Substantia nigra (tissue), 51 donors: ENCODE measurements at places on chromosomes 11 and 22.

DNA sequence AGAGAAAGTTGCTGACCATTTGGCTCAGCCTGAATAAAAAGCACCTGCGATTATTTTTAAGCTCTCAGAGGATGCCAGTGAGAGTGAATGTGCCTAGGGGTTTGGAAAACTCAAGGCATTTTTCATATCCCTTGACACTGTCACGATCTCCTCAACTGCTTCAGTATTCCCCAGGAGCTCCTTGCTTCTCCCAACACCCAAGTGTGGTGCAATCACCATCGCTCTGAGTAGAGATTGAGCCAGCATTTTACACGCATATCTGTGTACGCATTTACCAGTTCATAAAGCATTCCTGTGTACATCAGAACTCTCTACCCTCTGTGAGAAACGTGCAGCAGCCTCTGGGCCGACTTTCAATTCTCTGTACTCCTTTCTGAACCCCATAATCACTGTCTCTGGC is 1.3 kb downstream of the SRRD start:
- DNase-seq: no peak

DNA sequence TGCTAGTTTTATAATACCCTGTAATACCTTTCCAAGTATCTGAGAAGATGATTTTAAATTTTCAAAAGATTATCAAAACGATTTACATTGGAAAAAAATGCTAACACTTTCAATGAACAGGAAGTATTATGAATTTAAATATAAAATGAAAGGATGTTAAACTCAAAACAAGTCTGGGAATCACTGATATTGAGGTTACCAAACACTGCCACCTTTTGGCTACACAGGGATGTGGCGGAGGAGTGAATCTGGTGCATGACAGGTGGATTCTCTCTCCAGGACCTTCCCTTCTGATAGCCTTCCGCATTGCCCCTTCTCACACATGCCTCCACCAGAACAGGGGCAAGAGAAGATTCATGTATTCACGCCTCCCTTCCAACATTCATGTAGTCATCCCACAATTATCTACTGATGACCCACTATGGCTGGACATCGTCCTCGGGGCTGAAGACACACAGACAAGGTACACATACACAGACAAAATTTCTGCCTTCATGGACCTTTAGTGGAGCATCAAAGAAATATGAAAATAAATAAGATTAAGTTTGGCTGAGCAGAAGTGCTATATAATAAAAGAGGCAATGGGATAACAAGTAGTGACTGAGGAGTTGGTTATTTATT is 34.7 kb downstream of the ATG16L2 start:
- no peak for DNase-seq

- DNase-seq: no peak
Observed at GRCh38 chr11:64003807-64004589, 17.8 kb downstream of the OTUB1 start.

GRCh38 chr11:94131718-94132115 is 3.1 kb downstream of the PANX1 start:
- DNase-seq: no peak

- no peak for DNase-seq
Observed at GRCh38 chr11:111672949-111673348, 70.7 kb downstream of the SIK2 start.

DNA sequence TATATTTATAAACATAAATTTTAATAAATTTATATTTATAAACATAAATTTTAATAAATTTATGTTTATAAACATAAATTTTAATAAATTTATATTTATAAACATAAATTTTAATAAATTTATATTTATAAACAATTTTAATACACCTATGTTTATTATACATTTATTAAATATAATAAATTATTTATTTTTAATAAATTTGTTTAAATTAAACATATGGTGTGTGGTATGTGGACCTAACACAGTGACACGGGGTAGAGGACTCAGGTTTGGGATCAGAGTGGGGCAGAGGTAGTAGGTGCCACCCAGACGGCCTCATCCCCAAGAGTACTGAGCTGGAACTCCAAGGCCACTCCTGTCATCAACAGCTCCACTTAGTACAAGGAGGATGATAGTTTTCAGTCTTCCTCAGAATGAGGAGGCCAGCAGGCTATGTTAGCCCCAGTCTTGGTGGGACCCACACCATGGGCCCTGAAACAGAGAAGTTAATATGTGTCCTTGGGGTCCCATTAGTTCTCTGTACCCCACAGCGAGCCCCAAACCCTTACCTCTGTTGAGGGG is 46.7 kb upstream of the BID start:
- DNase-seq: no peak

GRCh38 chr11:27520226-27520625 is 13.7 kb upstream of the LIN7C start:
- DNase-seq: no peak

GRCh38 chr11:59144096-59144495 is 1.4 kb downstream of the FAM111A start:
- DNase-seq: no peak

- no peak for DNase-seq
Observed at GRCh38 chr11:96390488-96390792, 627 bp downstream of the JRKL start.

- no peak for DNase-seq
Observed at GRCh38 chr11:46615756-46616155, 1.3 kb downstream of the HARBI1 start.

DNA sequence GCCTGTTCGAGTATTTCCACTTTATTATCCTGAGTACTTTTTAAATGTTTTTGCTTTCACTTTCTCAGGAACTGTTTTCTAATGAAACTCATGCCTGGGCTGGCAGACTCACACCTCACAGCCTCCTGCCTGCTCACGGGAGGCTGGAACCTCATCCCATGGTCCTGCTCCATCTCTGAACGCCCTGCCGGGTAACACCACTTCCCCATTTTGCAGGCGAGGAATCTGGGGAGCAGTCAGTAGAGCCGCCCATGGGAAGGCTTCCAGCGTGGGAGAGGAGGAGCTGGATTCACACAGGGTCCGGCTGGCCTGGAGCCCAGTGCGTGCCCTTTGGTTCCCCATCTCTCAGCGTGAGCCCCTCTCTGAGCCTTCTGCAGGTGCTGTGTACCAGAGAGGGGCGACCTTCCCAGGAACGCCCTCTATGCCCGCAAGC is 53.6 kb downstream of the SCUBE1 start:
- no peak for DNase-seq

- no peak for DNase-seq
Observed at GRCh38 chr11:17735818-17736578, 1.4 kb downstream of the KCNC1 start.

DNA sequence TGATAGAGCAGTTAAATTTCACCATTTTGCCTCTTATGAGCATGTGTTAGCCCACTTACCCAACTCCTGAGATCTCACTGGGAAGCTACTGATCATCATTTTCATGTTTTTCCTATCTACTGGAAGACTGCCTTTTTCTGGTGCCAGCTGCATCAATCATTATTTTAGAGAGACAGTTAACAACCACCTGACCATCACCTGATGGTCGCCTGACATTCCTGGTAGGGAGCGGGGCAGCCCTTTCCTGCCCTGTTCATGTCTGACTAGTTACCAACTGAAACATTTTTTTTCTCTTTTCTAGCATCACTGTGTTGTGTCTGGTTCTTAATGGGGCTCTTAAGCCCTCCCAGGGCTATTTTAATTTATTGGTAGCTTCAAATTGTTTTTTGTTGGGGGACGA is 20.2 kb upstream of the PATL1 start:
- DNase-seq: no peak

- DNase-seq: peak; percentile 20
Observed at GRCh38 chr22:49632199-49633009, 195.3 kb downstream of the BRD1 start.

GRCh38 chr11:99422581-99423427 is 402.1 kb downstream of the CNTN5 start:
- no peak for DNase-seq

DNA sequence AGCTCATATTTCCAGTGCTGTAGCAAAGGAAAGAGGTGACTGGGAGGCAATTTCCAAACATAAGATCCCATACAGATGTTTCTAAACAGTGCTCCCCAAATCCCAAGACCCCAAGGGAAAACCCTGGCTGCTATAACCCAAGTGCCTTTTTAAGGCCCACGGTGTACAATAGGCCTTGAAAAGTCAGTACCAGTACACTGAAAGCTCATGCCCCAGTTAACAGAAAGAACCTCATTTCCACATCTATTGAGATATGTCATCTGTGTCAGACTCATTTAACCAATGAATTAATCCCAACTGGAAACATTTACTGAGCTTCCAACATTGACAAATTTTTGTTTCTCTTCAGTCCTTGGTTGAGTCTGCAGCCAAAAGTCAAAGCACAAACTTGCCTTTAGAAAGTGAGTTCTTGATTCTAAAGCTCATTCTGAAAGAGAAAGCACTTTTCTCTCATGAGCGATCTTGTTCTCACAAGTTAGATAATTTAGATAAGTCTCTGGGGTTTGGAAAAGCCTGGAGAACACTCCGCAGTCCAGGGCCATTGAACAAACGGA is 239.8 kb upstream of the ARHGAP20 start:
- no peak for DNase-seq

DNA sequence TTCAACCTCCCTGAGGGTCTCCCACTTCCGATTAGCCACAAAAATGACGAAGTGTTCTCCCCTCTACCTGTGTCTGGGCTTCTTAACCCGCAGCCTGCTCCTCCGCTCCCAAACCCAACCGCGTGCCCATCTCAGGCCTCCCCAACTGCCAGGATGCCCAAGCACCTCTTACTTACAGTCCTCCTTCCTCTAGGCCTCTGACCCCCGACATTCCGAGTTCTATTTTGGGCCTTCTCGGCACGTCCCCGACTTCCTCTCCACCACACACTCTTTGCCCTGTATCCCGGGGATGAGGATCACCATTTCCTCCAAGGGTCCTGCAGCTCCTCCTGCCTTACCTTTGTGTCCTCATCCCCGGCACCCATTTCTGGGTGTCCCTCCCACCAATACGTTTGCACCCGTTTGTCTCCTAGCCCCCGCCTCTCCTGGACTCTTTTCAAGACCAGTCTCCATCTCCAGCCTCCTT is 388 bp upstream of the MUS81 start:
- DNase-seq: no peak

DNA sequence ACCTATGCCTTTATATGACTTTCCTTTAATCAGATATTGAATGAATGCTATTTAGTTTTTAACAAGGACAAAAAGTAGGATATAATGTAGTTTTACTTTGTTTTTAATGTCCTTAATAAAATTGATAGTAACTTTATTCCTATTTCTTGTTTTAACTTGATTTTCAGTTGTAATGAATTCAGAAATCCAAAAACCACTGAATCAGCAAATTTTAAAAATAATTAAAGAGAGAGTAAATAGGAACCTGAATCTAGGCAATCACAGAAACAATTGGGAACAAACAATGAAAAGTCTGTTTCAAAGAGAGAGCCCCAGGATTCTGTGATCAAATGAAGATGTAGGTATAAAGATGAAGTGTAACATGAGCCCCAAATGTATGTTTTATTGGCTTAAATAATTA is 556.0 kb downstream of the LUZP2 start:
- DNase-seq: no peak

GRCh38 chr11:116931206-116931953 is 94.0 kb upstream of the APOA1 start:
- DNase-seq: no peak

DNA sequence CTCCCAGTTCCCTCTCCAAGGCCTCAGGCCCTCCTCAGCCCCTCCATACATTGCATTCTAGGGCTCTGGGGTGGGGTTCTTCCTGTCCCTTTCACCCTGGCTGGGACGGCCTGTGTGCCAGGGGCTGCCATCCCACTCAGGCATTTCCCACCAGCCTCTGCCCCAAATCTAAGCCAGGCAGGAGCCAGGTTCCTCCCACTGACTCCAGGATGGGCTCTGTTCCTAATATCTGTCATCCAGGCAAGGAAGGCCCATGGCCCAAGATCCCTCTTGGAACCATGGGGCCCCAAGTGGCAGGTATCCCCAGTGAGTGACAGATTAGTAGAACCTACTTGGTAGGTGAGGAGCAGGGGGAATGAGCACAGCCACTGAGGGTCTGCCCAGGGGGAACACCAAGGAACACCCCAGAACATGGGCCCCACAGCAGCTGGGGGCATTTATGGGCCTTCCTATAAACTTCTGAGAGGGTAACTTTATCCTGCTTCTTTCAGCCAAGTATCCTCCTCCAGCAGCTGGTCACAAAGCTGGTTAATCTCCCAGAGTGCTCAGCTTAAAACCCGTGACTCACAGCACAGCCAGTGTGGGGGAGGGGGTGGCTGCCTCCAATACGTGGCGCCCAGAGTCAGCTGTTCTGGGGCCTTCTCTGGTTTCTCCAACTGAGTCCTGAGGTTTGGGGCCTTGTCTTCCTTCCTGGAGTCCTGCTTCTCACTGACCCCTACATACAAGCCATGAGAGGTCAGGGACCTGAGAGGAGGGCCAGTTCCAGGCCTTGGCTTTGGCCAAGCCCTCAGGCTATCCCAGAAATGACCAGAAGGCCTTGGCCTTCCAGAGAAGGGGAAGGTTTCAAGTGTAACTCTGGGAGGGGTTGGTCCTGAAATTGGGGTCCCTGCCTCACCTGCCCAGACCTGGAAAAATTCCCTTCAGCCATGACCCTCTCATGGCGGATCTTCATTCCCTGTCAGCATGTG is 19.9 kb upstream of the MYOD1 start:
- no peak for DNase-seq

DNA sequence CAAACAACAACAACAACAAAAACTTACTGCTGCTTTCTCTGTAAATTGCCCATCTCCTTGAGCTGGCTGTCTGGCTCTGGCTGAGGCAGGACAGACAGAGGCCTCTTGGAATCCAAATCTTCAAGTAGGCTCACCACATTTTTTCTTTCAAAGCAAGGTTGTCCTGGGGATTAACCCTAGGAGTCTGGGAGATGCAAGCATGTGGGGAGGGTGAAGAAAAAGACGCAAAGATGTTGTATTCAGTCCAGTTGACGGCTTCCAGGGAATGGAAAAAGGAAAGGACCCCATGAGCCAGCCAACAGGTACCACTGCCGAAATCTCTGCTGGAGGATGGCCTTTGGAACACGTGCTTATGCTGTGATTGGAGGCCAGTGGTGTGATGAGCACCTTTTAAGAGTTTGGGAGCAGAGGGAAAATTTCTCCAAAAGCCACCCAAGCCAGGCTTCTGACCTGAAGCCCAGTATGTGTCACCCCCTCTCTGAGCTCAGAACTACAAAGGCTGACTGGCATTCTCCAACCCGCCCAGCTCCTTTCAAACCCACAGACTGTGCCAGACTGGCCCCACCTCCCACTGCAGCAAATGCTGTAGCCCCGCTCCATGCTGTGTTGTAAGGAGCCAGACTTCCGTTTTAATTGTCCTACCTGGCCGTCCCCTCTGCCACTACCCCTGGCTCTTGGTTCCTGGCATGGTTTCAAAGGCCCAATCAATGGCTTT is 10.8 kb downstream of the BLID start:
- no peak for DNase-seq

GRCh38 chr11:45423036-45423435 is 136.9 kb upstream of the SYT13 start:
- DNase-seq: no peak

DNA sequence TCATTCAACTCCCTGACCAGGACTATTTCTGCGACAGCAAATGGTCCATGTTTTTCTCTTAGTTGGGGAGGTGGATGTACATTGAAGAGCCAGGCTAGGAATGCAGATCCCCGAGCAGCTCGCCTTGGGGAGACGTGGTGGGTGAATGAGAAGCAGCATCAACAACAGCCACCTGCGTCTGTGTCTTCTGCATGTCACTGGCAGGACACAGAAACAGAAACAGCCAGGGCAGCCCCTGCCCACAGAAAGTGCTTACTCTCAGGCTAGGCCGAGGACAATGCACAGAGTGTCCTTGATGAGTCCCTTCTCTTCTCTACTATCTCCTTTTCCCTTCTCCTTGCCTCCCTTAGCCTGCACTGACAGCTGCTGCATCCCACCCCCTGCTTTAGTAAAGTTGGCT is 541.9 kb upstream of the CADM1 start:
- DNase-seq: no peak

- DNase-seq: no peak
Observed at GRCh38 chr11:76005756-76006155, 190.7 kb downstream of the UVRAG start.

- DNase-seq: no peak
Observed at GRCh38 chr11:2377511-2378443, 667 bp downstream of the CD81 start.
